ENCODE measurements at places on chromosomes 16 and 17.
A peak's percentile ranks its signal among the peaks of the same experiment; 100 is the strongest.

- no peak for DNase-seq
Measured at GRCh38 chr17:41691031-41691777, 2.5 kb downstream of the EIF1 start.

GRCh38 chr16:3569851-3570250, 7.4 kb downstream of the NLRC3 start:
- no peak for DNase-seq

GRCh38 chr17:47875011-47875985, 20.7 kb upstream of the SP2 start:
- no peak for DNase-seq

GRCh38 chr17:32588982-32589381, 102.2 kb downstream of the CDK5R1 start:
- DNase-seq: no peak

DNA sequence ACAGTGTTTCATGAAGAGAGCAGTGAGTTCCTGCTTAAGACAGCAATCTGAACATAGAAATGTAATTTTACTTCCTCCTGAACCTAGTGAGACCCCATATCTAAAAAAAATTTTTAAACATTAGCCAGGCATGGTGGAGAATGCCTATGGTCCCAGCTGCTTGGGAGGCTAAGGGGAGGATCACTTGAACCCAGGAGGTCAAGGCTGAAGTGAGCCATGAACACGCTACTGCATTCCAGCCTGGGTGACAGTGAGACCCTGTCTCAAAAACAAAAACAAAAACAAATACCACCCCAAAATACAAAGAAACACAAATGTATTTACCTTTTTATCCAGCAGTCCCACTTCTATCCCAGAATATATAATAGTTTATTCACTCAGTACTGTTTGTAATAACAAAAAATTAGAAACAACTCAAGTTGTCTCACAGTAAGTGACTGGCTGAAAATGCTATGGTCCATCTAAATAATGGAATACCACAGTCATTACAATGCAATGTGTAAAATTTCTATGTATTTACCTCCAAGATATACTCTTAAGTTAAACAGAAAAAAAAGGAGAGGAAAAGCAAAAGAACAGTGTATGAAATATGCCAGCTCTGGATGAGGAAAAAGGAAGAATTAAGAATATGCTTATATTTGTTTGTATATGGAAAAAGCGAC, 16.3 kb downstream of the CFDP1 start:
- no peak for DNase-seq

DNA sequence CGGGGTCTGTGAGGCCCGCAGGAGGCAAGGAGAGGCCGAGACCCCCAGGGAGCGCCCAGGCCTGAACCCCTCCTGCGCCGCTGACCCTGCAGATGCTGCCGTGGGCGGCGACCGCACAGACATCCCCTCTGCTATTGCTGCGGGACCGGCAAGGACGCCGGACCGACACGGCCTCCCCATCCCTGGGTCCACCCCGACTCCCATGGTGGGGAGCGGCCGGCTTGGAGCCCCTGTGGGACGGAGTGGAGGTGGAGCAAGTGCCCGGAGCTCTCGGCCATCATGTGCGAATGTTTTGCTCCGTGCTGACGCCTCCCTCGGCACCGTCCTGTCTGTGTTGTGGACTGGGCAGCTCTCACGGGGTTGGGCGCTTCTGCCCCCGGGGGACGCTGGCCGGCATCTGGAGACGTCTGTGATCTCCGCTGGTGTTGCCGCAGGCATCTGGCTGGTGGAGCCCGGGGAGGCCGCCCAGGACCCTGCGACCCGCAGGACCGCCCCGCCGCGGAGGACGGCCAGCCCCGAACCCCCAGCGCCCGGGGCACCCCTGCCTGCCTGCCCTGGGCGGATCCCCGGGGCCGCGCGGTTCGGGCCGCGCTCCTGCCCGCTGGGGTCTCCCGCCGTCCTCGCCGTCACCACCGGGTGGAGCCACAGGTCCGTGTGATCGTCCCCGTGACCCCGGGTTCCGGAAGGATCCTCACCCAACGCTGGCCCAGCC, 12.8 kb upstream of the GNG13 start:
- DNase-seq: peak; percentile 50

- DNase-seq: no peak
Measured at GRCh38 chr17:4587803-4588202, 3.5 kb downstream of the SMTNL2 start.

DNA sequence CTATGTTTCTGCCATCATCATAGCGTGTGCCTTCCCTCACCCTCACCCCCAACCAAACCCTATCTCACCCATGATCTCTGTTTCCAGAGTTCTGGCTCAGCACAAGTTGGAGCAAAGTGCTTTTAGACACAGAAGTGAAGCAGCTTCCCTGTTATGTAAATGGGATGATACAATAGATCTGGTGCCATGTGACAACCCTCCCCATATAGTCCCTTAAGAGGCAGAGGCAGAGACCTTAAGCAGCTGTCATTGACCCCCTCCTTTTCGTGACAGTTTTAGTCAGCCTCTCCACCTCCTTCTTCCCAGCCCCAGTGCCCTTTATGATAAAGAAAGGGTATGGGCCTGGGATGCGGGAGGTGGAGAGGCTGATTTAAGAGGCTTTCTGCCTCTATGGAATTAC, 40.3 kb upstream of the MED13 start:
- no peak for DNase-seq
